CD4-positive, alpha-beta T cell (primary cell): ENCODE measurements at places on chromosomes 13 and 19. TPM values are rescaled to one million over a fixed set of nuclear protein-coding genes. Genes with fewer than 3 reads are reported as not detected.

- no peak for DNase-seq
Observed at GRCh38 chr19:33795370-33796163, 1.1 kb upstream of the KCTD15 start.

- DNase-seq: no peak
Observed at GRCh38 chr19:49098795-49099194, 13.5 kb downstream of the SNRNP70 start.

DNA sequence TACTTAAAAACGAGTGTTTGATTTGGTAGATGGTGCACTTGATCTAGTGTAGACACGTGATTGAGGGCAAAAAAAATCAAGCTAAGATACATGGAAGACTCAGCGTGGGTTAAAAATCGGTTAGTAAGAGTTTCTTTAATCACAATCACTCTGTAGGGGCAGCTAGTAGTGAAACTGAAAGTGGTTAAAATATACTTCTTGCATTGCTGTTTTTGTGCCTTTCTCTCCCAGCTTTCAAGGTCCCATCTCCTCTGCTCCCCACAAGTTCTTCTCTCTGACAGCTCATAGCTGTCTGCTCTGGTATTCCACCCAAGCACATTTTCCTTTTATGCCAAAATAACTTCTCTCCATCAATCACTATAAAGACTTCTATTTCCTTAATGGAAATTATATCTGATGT lies 1089.7 kb downstream of the EFNB2 start:
- no peak for DNase-seq

GRCh38 chr13:95494082-95494681 lies 58.3 kb upstream of the CLDN10 start:
- no peak for DNase-seq

GRCh38 chr13:110454956-110455355 lies 106.6 kb downstream of the RAB20 start:
- no peak for DNase-seq

- peak; percentile 17 for DNase-seq
Observed at GRCh38 chr13:110471833-110472162, 89.7 kb downstream of the RAB20 start.

Gene CASP14
- not detected for total RNA-seq

Gene CYP4F12
- total RNA-seq: 0.75 TPM

Gene NLRP4
- not detected for total RNA-seq

DNA sequence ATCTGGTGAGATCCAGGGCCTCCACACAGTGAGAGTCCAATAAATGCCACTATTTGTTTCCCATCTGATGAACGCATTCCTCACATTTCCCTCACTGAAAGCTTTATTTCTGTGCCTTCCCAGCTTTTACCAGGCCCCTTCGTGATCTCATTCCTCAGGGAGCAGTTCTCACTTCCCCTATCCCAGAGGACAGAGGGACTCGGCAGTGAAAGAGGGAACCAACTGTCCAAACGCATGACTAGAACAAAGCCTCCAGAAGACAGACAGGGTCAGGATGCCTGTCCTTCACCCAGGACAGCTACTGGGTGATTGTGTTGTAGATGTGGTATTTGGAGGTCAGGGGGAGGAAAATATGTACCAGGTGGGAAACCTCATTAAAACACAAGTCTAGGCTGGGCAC lies 2.0 kb upstream of the ZBTB45 start:
- DNase-seq: no peak

GRCh38 chr13:102954350-102954749 lies 108.5 kb downstream of the ERCC5 start:
- no peak for DNase-seq

- no peak for DNase-seq
Observed at GRCh38 chr13:72698164-72698563, 29.3 kb downstream of the MZT1 start.

DNA sequence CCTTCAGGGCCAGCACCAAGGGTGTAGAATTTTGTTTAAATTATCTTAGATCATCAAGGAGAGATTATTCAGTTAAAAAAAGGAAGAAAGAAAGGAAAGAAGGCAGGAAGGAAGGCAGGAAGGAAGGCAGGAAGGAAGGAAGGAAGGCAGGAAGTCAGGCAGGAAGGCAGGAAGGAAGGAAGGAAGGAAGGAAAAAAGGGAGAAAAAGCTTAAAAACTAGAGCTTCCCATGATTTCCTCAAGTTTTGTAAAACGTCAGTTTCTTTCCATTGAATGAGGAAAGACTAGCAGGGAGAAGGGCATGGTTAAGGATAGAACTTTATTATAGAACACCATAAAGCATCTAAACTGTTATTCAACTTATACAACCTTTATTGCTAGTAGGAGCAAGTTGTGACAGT lies 2672.0 kb upstream of the PCDH20 start:
- no peak for DNase-seq

Gene ZNF682
- total RNA-seq: 16.0 TPM

Gene GPR18
- total RNA-seq: 45.1 TPM

Gene CYSLTR2
- 2.7 TPM for total RNA-seq
